ENCODE measurements at places on chromosomes 5 and 9. TPM values are rescaled to one million over a fixed set of nuclear protein-coding genes. Genes with fewer than 3 reads are reported as not detected.

ANKRD31 gene
- total RNA-seq: 0.14 TPM

ZDHHC11B gene
- total RNA-seq: 23.5 TPM

SPATA31E1 gene
- not detected for total RNA-seq

BTNL9 gene
- 108 TPM for total RNA-seq

ARL14EPL gene
- not detected for total RNA-seq

TRPM6 gene
- total RNA-seq: 3.6 TPM

DNA sequence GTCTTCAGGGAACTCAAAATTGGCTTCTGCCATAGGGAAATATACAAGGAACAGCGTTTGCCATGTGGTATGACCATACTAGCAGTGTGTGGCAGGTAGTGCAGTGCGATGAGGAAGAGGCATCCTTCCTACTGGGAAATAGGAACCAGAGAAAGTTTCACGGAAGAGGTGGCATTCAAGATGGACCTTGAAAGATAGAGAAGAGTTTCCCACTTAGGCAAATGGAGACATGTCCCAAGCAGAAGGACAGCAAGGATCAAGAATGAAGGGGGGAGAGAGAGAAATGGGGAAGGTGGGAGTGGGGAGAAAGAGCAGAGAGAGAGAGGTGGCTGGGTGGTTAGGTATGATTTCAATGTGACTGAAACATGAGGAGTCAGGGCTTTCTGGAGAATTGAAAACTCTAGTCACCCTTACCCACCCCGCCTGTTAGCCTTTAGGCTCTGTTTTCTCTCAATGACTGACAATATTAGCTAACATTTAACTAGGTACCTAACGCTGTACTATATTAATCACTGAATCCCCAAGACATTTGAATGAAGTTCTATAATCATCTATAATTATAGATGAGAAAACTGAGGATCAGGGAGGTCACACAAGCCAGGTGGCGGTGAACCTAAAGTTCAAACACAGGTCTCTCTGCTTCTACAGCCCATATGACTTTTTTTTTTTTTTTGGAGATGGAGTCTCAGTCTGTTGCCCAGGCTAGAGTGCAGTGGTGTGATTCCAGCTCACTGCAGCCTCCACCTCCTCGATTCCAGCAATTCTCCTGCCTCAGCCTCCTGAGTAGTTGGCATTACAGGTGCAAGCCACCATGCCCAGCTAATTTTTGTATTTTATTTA, 171.3 kb downstream of the NR3C1 start:
- H3K36me3 ChIP-seq: no peaks in the 10 kb centered on the region
- no peak for DNase-seq
- H3K27me3 ChIP-seq: no peaks in the 10 kb centered on the region
- H3K4me3 ChIP-seq: no peak overlapping the region

DNA sequence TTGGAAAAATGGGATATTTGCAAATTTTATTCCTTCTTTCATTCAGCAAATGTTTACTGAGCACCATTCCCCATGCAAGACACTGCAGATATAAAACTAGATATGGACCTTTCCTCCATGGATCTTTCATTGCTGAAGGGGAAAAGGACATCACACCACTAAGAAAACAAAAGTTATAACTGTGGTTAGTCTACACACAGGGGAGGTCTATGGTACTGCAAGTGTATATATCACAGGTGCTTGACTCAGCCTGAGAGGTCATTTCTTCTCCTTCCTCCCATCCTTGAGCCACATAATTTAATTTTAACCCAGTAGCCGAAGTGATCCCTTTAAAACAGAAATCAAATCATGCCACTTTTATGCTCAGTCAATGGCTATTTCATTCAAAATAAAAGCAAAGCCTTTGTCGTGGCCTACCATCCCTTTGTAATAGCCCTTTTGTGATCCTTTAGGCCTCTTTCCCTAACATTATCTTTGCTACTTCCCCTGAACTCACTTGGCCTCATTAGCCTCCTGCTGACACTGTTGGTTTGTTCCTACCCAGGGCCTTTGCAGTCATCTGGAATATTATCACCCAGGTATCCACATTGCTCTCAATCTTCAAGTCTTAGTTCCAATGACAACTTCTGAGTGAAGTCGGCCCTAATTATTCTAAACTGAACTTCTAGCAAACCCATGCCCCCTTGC, 213.2 kb downstream of the GABRB2 start:
- no peak overlapping the region for H3K27ac ChIP-seq
- no peaks in the 10 kb centered on the region for H3K27me3 ChIP-seq
- H3K4me3 ChIP-seq: no peak overlapping the region
- no peak for DNase-seq

DNA sequence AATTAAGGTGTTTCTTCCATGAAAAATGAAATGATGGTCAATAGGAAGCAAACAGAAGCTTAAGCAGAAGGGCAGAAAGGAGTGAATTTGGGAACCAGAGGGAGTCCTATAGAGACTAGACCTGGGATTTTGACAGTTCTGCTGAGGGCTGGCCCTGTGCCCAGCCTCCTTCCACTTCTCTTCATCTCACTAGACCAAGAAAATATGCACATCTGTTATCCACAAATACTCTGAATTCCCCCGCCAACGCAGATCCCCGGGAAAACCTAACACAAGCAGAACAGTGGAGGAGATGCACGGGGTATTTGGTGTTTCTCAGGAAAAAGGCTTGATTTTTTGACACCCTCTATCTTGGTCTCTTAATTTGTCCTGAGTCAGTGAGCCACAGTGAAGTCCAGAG, 22.7 kb downstream of the GRIA1 start:
- no peaks in the 10 kb centered on the region for H3K36me3 ChIP-seq
- H3K4me1 ChIP-seq: no peaks in the 10 kb centered on the region
- H3K4me3 ChIP-seq: no peak overlapping the region
- DNase-seq: no peak
- no peaks in the 10 kb centered on the region for H3K27me3 ChIP-seq

DNA sequence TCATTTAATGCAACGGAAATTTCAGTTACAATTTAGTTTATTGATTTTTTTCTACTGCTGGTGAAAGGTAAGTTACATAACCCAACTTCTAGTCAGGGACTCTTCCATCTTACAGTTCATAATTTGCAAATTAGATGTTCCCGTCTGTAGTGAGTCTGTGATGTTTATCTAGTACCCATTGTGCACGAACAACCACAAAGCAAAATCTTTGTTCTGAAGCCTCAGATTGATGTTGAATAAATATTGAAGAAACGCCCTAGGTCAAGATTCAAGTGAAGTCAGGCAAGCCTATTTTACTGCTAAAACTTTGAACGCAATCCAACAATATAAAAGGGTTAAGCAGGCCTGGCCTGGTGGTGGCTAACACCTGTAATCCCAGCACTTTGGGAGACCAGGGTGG, 43.1 kb downstream of the BASP1 start:
- no peaks in the 10 kb centered on the region for H3K36me3 ChIP-seq
- no peak overlapping the region for H3K4me3 ChIP-seq
- H3K27me3 ChIP-seq: no peaks in the 10 kb centered on the region
- H3K27ac ChIP-seq: no peak overlapping the region

DNA sequence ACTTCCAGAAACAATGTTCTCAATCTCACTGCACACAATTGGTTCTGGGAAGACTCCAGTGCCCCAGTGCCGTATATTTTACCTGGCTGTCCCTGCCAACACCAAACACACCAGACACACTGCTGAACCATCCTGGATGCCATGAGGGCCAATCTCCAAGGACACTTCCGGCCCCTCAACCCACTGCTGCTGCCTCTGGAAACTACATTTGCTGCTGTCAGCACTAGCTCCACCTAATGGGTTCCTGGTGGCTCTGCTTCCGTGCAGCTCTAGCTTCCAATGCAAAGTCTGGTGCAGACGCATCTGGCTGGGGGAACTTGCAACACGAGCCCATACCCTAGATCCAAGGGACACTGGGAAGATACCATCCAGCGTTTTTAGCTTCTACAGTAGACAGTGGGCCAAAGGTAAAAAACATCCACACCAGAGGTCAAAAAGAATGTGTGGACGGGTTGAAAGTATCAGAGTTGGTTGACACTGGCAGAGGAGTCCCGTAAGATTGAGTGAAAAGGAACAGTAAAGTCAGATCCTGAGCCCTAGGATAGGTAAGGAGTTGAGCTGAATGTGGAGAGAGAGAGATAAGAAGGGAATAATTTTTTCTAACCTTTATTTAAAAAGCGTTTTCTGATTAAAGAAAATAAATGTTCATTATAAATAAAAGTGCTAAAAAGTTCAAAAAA, 99.7 kb upstream of the KIF2A start:
- H3K4me3 ChIP-seq: no peak overlapping the region
- no peak for DNase-seq
- no peak overlapping the region for H3K27ac ChIP-seq
- H3K27me3 ChIP-seq: no peaks in the 10 kb centered on the region

DNA sequence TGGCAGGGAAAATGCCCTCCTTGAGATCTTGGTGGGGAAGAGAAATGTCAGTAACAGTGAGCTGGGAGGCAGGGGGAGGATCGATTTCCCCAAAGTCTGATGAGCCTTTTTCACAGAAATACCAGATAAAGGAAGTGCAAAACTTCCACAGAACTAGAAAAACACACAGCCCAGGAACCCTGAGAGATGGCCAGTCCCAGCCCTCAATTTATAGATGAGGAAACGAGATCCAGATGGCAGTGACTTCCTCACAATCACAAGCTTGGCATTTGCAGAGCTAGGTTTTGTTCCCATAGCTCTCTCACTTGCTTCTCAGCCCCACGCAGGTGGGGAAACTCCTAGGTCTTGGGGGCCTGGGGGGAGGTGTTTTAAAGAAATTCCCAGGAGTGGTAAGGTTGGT, 3.8 kb upstream of the GGTA1 start:
- H3K27me3 ChIP-seq: no peaks in the 10 kb centered on the region
- H3K4me1 ChIP-seq: peaks cover 21% of the 10 kb centered on the region
- H3K4me3 ChIP-seq: no peak overlapping the region
- H3K27ac ChIP-seq: peak overlapping the region; percentile 43
- no peaks in the 10 kb centered on the region for H3K36me3 ChIP-seq

DNA sequence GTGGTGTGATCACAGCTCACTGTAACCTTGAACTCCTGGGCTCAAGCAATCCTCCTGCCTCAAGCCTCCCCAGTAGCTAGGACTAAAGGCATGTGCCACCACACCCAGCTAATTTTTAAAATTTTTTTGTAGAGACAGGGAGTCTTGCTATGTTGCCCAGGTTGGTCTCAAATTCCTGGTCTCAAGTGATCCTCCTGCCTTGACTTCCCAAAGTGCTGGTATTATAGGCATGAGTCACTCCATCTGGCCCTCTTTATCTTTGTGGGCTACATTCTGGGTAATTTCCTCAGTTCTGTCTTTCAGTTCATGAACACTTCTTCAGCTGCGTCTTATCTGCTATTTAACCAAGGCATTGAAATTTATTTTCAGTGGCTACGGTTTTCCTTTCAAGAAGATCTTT, 196.6 kb upstream of the IER5L start:
- no peaks in the 10 kb centered on the region for H3K4me1 ChIP-seq
- no peak for DNase-seq
- no peak overlapping the region for H3K4me3 ChIP-seq
- no peaks in the 10 kb centered on the region for H3K27me3 ChIP-seq
- no peaks in the 10 kb centered on the region for H3K36me3 ChIP-seq

GRCh38 chr5:78550891-78551290, 97.7 kb downstream of the LHFPL2 start:
- no peak overlapping the region for H3K4me3 ChIP-seq
- H3K36me3 ChIP-seq: no peaks in the 10 kb centered on the region
- DNase-seq: no peak
- H3K27me3 ChIP-seq: no peaks in the 10 kb centered on the region
- H3K4me1 ChIP-seq: peaks cover 7% of the 10 kb centered on the region

DNA sequence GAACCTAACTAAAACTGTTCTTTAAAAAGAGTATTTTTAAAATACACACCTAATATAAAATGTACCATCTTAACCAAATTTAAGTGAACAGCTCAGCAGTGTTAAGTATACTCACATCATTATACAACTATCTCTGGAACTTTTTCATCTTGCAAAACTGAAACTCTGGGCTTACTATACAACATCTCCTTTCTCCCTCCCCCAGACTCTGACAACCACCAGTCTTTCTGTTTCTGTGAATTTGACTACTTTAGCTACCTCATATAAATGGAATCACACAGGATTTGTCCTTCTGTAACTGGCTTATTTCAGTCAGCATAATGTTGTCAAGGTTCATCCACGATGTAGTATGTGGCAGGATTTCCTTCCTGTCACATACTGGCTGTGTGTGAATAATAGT, 93.5 kb downstream of the FOXD1 start:
- no peak overlapping the region for H3K27ac ChIP-seq
- no peaks in the 10 kb centered on the region for H3K36me3 ChIP-seq
- H3K4me1 ChIP-seq: no peaks in the 10 kb centered on the region
- no peak for DNase-seq
- no peak overlapping the region for H3K4me3 ChIP-seq

GRCh38 chr5:102792705-102793104, 37.6 kb downstream of the PAM start:
- H3K27ac ChIP-seq: no peak overlapping the region
- no peaks in the 10 kb centered on the region for H3K36me3 ChIP-seq
- H3K27me3 ChIP-seq: no peaks in the 10 kb centered on the region
- peaks cover 6% of the 10 kb centered on the region for H3K4me1 ChIP-seq
- no peak overlapping the region for H3K4me3 ChIP-seq

DNA sequence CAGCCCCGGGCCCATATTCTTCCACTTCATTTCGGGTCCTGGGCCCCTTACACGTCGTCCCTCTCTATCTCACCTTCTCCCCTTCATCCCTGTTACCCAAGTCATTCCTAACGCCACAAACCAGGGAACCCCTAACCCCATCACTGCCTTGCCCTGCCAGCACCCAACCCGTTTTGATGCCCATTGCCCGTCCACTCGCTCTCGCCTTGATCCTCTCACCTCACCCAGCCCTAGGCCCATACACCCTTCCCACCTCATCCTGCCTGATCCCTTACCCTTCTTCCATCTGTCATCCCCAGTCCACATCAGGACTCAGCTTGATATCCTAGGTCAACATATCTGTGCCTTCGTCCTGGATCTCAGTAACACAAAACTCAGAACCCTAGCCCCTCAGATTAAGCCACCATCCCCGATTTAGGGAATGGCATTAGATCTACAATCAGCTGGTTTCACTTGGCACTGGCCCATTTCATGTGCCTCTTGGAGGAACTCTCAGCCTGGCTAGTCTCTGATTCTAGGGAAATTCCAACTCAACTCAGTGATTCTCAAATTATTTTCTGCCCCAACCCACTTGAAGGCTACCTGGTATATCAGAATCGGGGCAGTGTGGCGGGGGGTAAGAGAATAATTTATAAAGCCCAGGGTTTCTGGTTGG, 489 bp downstream of the CHMP5 start:
- H3K36me3 ChIP-seq: peaks cover 66% of the 10 kb centered on the region
- peaks cover 19% of the 10 kb centered on the region for H3K4me1 ChIP-seq
- H3K27ac ChIP-seq: peak overlapping the region; percentile 95
- no peak for DNase-seq

- no peaks in the 10 kb centered on the region for H3K27me3 ChIP-seq
- H3K27ac ChIP-seq: no peak overlapping the region
- no peaks in the 10 kb centered on the region for H3K36me3 ChIP-seq
- no peak overlapping the region for H3K4me3 ChIP-seq
- no peaks in the 10 kb centered on the region for H3K4me1 ChIP-seq
Measured at GRCh38 chr9:110329639-110330230, 7.9 kb downstream of the TXNDC8 start.
